Activated CD4-positive, alpha-beta T cell treated with anti-CD3 and anti-CD28 coated beads, Interleukin-2, amount 50 U/mL, for 4 hours (primary cell): ENCODE measurements at places on chromosomes 12 and 14.

DNA sequence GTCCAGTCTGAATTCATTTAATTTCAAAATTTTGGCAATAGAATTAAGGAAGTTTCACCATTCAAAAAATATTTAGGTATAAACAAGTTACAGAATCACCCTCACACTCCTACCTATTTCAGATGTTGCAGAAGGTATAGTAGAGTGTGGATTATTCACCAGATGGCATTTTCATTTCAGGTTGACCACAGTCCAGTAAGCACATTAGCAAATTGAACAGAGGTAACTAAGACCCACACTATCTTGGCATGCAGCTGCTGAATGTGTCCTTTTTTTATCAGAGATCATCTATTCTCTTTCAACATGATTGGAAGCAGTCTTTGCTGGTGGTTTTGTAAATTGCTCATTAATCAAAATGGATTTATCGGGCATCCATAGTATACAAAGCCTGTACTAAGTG is 151.8 kb upstream of the GARIN6 start:
- DNase-seq: no peak

DNA sequence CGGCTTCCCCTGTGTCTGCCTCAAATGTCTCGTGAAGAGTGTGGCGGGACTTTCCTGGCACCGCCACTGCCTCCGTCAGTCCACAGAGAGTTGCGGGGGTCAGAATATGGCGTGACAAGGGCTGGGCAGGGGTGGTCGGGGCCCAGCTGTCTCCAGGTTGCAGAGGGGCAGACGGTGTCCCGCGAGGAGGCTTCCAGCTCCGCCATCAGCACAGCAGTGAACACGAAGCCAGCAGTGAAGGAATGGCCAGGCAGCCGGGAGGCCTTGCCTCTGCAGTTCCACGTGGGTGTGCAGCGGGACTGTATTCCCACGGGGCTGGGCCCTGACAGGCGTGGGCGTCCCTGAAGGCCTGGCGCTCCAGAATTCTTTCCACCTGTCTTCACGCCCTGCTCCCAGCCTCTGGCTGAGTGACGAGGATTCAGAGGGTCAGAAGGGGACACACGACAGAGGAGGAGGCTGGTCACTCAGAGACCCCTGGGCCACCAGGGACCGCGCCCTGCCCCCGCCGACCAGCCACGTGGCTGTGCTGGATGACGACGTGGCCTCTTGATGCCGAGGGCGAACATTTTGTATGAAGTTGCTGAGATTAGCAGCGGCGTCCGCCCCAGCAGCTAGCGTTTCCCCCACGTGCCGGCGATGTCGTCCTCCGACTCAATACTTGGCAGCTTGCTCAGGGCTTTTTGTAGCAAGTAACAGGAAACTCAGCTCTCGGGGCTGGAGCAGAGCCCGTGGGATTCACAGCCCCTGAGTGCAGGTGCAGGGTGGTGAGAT is 25.0 kb upstream of the GALNT9 start:
- DNase-seq: no peak

GRCh38 chr12:57232156-57232756 is 2.7 kb downstream of the SHMT2 start:
- DNase-seq: no peak

DNA sequence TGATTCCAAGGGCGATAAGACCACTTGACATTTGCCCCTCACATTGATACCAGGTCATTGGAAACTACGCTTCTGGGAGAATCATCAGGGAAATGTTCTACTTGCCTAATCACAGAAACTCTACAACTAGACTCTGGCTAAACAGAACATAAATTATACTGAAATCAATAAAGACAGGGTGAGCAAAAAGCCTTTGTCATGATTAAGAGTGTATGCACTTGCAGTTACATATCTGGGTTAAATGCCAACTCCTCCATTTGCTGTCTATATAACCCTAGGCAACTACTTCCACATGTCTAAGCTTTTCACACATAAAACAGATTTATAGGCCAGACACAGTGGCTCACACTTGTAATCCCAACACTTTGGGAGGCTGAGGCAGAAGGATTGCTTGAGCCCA is 125.7 kb downstream of the PHLDA1 start:
- no peak for DNase-seq

DNA sequence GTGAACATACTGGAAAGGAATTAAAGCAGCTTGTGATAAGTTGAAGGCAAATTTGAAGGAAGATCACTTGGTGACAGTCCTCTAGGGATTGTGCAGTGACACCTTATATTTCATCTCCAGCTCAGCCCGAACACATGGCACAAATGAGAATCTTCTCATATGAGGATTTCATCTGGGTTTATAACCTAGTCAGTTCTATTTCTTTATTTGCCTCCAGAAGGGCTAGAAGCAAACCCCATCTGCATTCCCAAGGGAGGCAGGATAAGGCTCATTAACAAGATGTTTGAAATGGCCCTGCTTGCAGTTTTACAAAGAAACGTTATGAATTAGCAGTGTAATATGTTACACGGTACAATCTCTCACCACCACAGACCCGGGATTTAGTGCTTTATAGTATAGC is 90.7 kb upstream of the KRR1 start:
- DNase-seq: no peak

GRCh38 chr14:88002421-88003075 is 2.4 kb upstream of the GPR65 start:
- DNase-seq: no peak

DNA sequence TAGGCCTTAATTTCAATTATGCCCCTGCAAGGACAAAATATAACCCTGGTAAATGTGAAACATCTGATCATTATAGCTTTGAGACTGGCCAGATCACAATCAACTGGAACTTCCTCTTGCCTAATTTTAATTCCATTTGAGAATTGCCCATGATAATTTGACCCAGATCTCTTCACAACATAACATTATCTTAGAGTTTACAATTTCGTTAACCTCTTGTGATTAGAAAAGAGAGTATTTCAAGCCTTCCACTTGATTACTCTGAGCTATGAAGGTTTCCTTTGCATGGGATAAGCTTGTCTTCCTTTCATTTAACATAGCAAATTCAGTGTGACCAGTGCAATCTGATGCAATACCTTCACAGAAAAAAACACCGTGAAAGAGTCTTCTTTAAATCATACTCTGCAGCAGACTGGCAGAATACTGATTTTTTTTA is 143.6 kb downstream of the DUSP6 start:
- no peak for DNase-seq
